ENCODE measurements at places on chromosomes 5 and 9.

- no peak for DNase-seq
Observed at GRCh38 chr9:105251733-105252404, 7.4 kb downstream of the SLC44A1 start.

DNA sequence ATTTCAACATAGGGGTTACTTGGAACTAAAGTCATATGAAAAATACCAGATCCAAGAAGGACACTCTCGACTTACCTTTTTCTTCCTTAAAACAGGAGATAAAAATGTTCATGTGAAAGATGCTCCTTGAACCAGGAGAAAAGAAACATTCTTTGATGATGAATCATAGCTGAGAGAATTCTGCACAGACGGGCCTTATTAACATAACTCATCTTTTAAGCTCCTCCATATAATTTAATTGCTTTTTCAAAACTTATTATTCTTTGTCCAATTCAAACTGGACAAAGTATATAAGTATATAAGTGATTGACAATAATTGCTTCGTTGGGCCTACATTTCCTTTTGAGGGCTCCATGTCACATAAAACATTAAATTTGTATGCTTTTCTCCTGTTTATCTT lies 945.2 kb upstream of the C9orf72 start:
- no peak for DNase-seq

GRCh38 chr9:82720515-82720914 lies 342.4 kb downstream of the RASEF start:
- no peak for DNase-seq

GRCh38 chr5:56211298-56211865 lies 21.7 kb downstream of the ANKRD55 start:
- DNase-seq = peak; percentile 92

- DNase-seq = no peak
Observed at GRCh38 chr9:20042128-20042711, 253.4 kb upstream of the SLC24A2 start.

GRCh38 chr9:16023446-16023845 lies 470.6 kb downstream of the CCDC171 start:
- no peak for DNase-seq

GRCh38 chr9:117649126-117649525 lies 55.1 kb upstream of the TLR4 start:
- no peak for DNase-seq

DNA sequence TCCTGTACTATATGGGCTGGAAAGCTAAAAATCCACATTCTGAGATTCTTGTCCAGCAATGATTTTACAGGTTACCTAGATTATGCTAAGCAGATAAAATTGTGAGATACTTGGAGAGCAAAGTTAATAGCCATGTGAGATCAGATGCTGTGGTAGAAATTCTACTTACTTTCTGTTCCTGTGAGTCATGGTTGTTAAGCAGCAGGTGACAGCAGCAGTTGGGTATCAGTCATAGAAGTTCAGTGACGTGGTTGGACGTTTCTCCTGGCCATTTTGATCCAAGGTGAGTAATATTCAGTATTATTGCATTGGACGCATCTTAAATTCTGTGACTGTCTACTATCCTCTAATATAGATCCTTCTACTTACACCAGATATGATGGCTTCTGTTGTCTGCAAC lies 524.5 kb downstream of the TMEM38B start:
- no peak for DNase-seq

- no peak for DNase-seq
Observed at GRCh38 chr9:94478755-94479730, 75.8 kb upstream of the PCAT7 start.

DNA sequence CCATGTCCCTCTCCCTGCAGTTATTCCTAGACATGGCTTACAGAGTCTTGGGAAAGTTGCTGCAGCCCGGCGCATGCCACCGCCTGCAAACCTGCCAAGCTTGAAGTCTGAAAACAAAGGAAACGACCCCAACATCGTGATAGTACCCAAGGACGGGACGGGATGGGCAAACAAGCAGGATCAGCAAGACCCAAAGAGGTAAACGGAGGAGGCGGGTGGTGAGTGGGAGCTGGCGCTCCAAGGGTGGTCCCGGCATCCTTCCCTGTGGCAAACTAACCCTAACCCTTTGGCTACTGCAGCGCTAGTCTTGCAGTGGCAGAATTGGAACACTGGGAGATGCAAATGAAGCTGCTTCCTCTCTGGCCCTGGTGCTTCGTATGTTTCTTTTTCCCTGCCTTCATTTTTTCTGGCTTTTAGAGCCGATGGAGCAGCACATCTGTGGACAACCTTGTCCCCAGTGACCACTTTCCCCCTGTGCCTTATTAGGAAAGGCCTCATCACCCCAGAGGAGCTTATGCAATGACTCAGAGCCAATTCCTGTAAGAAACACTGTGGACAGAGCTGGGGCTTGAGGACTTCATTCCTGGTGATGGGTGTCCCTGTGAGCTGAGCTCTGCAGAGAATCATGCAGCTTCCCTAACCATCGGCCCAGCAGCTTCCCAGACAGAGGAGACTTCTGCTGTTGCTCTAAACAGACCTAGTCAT lies 38.9 kb downstream of the PRRC2B start:
- DNase-seq = peak; percentile 76

DNA sequence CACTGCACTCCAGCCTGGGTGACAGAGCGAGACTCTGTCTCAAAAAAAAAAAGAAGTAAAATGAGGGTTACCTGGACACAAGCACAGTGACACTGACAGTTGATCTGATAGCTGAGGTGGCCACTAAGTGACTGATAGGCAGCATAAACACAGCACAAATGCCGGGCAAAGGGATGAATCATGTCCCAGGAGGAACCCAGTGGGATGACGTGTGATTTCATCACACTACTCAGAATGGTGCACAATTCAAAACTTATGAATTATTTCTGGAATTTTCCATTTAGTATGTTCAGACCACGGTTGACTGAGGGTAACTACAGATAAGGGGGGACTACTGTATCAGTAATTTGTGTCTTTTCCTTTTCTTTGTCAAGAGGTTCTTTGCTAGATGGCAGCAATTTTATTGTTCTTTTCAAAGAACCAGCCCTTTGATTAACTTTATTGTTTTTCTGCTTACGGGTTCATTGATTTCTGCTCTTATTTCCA lies 34.3 kb upstream of the RNF130 start:
- no peak for DNase-seq

DNA sequence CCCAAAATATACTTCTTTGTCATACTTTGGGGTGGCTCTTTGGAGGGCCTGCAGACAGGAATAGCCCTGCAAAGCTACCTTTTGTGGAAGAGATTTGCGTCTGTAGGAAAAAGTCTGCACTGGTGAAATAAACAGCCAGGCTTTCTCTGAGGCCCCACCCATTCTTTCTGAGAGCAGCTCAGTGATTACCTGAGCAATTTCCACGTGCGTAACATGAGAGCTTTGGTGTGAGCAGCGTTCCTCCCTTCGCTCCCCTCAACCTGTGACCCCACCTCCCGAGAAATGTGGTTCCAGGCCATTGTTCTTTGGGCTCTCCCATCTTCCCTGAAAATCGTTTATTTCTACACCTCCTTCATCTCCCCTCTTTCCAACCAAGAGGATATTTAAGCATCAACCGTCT lies 23.8 kb upstream of the FBP1 start:
- no peak for DNase-seq

- peak; percentile 6 for DNase-seq
Observed at GRCh38 chr5:167565189-167565954, 726.1 kb upstream of the WWC1 start.

GRCh38 chr9:27386571-27387091 lies 89.7 kb upstream of the EQTN start:
- DNase-seq = no peak

DNA sequence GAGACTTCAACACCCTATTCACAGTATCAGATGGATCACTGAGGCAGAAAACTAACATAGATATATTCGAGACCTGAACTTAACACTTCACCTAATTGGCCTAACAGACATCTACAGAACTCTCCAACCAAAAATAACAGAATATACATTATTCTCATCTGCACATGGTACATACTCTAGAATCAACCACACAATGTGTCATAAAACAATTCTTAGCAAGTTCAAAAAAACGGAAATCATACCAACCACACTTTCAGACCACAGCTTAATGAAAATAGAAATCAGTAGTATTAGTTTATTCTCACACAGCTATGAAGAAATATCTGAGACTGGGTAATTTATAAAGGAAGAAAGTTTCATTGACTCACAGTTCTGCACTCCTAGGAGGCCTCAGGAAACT lies 387.9 kb downstream of the DEPDC1B start:
- no peak for DNase-seq

GRCh38 chr9:99282406-99282805 lies 60.3 kb downstream of the SEC61B start:
- no peak for DNase-seq

GRCh38 chr9:68629042-68629441 lies 76.0 kb upstream of the PIP5K1B start:
- DNase-seq = no peak

GRCh38 chr5:26940994-26941393 lies 97.4 kb downstream of the CDH9 start:
- DNase-seq = peak; percentile 28

GRCh38 chr9:134165357-134166315 lies 1.3 kb upstream of the RNU6ATAC start:
- DNase-seq = no peak

DNA sequence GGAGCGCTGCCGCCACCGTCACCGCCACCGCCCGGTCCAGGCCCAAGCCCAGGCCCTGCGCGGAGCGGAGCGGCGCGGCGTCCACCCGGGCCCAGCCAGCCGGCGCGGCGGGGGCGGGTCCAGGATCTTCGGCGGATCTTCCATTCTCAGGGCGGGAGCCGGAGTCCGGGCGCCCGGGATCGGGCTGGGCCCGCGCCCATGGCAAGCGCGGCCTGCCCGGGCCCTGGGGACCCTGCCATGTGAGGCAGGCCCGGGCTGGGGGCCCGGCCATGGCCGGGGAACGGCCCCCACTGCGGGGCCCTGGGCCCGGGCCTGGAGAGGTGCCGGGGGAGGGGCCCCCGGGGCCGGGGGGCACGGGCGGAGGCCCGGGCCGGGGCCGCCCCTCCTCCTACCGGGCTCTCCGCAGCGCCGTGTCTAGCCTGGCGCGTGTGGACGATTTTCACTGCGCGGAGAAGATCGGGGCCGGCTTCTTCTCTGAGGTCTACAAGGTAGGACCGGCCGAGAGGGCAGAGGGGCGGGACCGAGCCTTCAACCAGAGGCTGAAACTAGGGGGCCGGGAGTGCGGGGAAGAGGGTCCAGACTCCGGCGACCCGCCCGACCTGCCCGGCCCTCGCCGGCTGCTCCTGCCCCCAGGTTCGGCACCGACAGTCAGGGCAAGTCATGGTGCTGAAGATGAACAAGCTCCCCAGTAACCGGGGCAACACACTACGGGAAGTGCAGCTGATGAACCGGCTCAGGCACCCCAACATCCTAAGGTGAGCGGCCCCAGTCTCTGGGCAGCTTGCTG lies 482 bp downstream of the TESK1 start:
- DNase-seq = no peak

DNA sequence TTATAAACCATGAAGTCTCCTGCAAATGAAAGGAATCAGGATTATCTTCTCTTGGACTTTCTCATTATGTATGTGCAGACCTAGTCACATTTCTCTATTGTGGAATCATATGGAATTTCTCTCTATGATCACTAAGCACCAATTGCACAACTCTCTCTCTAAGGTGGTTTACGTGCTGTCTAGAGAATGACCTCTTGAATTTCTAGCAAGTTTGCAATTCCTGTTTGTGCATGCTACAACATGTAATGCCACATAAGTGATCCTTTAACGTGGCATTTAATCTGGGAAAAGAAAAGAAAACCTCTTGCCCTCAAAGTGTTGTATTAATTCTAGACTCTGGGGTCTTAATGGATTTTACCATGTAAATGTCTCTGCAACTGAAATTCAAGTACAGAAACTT lies 5.0 kb upstream of the PPP2R2B start:
- DNase-seq = no peak

- no peak for DNase-seq
Observed at GRCh38 chr9:19232823-19233194, 2.3 kb downstream of the DENND4C start.

- DNase-seq = no peak
Observed at GRCh38 chr5:77080905-77081304, 6.2 kb downstream of the ZBED3 start.

DNA sequence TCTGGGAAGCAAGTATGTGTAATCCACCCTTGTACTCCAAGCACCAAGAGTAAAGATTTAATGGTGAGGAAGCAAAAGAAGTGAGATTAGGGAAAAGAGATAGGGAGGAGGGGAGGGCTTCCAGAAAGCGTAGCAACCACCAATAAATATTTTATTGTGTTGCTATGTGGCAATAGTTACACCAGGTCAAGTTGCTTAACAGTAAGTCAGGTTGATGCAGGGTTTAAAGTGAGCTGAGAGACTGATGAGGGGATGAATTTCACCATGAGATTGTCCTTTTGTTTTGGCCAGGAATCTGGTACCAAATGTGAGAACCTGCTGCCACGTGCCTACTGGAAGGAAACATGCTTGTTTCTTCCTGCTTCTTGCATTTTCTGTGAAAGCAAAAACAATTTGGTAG lies 62.7 kb downstream of the PCSK5 start:
- DNase-seq = no peak

GRCh38 chr5:159951387-159951786 lies 35.1 kb downstream of the ADRA1B start:
- DNase-seq = no peak

- no peak for DNase-seq
Observed at GRCh38 chr5:54117957-54118356, 192.4 kb downstream of the ARL15 start.

DNA sequence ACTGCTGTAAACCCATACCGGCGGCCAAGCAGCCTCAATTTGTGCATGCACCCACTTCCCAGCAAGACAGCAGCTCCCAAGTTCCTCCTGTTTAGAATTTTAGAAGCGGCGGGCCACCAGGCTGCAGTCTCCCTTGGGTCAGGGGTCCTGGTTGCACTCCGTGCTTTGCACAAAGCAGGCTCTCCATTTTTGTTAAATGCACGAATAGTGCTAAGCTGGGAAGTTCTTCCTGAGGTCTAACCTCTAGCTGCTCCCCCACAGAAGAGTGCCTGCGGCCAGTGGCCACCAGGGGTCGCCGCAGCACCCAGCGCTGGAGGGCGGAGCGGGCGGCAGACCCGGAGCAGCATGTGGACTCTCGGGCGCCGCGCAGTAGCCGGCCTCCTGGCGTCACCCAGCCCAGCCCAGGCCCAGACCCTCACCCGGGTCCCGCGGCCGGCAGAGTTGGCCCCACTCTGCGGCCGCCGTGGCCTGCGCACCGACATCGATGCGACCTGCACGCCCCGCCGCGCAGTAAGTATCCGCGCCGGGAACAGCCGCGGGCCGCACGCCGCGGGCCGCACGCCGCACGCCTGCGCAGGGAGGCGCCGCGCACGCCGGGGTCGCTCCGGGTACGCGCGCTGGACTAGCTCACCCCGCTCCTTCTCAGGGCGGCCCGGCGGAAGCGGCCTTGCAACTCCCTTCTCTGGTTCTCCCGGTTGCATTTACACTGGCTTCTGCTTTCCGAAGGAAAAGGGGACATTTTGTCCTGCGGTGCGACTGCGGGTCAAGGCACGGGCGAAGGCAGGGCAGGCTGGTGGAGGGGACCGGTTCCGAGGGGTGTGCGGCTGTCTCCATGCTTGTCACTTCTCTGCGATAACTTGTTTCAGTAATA lies at the start of gene FXN:
FXN (plus strand) TSS at position 315 of the 871 bp plus-strand sequence; CDS start at position 346, 31 bp downstream.
- no peak for DNase-seq

- no peak for DNase-seq
Observed at GRCh38 chr5:172584638-172585037, 56.4 kb upstream of the NEURL1B start.
